Left ventricle myocardium superior (tissue), 1 donor: ENCODE measurements at places on chromosomes 7 and 10. TPM values are rescaled to one million over a fixed set of nuclear protein-coding genes. Genes with fewer than 3 reads are reported as not detected.

EMX2 gene
- total RNA-seq, result 0.42 TPM

- DNase-seq, result no peak
These were observed 5.6 kb downstream of the NEURL1 start for GRCh38 chr10:103498936-103499638.

SPACDR gene
- total RNA-seq, result 0.32 TPM

- no peak for DNase-seq
These were observed 234.6 kb downstream of the TNS3 start for GRCh38 chr7:47347346-47347745.

DNA sequence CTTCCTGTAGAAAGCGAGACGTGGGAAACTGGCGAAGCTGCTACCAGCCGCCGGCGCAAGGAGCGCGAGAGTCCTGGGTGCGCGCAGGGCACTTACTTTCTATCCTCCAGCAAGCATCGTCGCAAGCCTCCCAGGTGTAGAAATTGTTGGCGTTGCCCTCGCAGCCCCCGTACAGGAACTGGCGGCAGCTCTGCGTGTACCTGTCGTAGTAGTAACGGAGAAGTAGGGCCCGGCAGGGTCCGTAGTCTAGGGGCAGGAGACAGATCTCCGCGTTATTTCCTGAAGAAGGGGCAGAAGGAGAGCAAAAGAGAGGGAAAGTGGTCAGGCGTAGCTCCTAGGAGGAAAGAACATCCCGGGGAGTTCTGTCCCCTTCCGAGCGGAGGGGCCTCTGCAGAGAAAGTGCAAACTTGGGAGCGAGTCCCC lies 501 bp downstream of the TFPI2 start:
- DNase-seq, result peak; percentile 35

- peak; percentile 85 for DNase-seq
These were observed 968 bp upstream of the INMT start for GRCh38 chr7:30750683-30751650.

DNA sequence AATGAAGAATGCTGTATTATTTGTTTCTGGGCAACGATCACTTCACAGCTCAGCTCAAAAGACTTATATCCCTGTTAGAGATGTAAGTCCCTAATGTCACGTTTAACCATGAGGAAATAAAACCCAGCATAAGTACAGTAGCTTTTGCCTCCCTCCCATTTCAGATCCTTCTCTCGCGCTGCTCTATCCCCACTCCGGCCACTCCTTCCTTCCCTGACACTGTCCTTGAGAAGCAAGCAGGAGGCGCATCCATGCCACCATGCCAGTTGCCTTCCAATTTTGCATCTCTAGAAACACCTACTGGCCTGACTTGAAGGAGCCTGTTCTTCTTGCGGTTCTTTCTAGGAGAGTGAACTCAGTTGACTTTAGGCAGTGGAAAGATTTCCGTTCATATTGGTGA lies 1.2 kb downstream of the FAM180A start:
- DNase-seq, result no peak

DNA sequence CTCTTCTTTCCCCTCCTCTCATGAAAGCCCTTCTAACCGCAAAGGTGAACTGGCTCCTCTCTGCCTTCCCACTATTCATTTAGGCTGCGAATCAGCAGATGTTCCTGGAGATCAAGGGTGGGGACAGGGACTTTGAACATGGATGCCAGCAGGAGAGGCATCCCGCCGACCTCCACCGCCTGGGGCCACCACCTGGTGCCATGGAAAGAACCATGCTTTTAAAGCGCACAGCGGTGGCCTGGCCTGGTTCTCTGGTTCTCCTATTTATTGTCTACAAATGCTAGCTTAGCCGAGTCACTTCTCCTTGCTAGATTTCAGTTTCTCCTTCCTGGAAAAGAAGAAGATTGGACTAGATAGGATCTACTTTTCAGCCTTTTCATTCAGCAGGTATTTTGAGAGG lies 43.2 kb upstream of the KCNMA1 start:
- no peak for DNase-seq

- no peak for DNase-seq
These were observed 27.4 kb upstream of the PCBD1 start for GRCh38 chr10:70915806-70916205.

GRCh38 chr10:7606951-7607404 lies 59.8 kb downstream of the ITIH5 start:
- DNase-seq, result peak; percentile 36
